ENCODE measurements at places on chromosomes 12 and 14. TPM values are rescaled to one million over a fixed set of nuclear protein-coding genes. Genes with fewer than 3 reads are reported as not detected.

Gene TAS2R7
- not detected for total RNA-seq

- no peak overlapping the region for H3K27ac ChIP-seq
- H3K4me1 ChIP-seq = peaks cover 5% of the 10 kb centered on the region
- no peak for DNase-seq
These were observed 30.7 kb downstream of the DGLUCY start for GRCh38 chr14:91144425-91145145.

Gene E2F7
- 32.7 TPM for total RNA-seq

Gene MMP17
- 2.3 TPM for total RNA-seq

Gene GYS2
- total RNA-seq = 0.05 TPM

DNA sequence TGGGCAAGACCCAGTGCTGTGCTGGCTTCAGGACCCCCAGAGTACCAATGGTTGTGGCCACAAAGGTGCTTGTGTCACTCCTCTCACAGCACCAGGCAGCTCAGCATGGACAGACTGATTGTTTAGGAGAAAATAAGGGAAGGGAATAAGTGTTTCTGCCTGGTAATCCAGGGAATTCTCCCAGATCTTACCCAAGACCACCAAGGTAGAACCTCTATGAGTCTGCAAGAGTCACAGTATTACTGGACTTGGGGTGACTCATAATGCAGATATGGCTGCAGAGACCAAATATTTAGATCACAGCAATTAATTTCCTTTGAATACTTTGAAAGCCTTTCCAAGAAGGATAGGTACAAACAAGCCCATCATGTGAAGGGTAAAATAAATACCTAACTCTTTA lies 1178.3 kb upstream of the FLRT2 start:
- no peaks in the 10 kb centered on the region for H3K4me1 ChIP-seq
- H3K27ac ChIP-seq = no peak overlapping the region
- no peak overlapping the region for H3K4me3 ChIP-seq
- no peaks in the 10 kb centered on the region for H3K36me3 ChIP-seq
- no peaks in the 10 kb centered on the region for H3K27me3 ChIP-seq

DNA sequence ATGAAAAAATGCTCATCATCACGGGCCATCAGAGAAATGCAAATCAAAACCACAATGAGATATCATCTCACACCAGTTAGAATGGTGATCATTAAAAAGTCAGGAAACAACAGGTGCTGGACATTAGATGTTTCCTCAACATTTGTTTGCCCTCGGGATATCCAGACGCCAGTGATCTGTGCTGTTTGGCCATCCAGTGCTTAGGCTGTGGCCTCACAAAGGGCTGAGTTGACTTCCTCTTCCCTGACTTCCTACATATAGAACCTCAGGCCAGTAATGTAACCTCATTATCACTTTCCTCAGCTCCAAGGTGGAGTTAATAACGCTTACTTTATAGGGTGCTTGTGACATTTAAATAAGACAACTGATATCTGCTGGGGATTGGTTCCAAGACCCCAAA lies 51.8 kb downstream of the SLC15A5 start:
- peak; percentile 87 for DNase-seq
- H3K4me1 ChIP-seq = peaks cover 3% of the 10 kb centered on the region
- no peaks in the 10 kb centered on the region for H3K27me3 ChIP-seq
- H3K36me3 ChIP-seq = no peaks in the 10 kb centered on the region

Gene REM2
- total RNA-seq = not detected

- no peak for DNase-seq
- H3K4me3 ChIP-seq = no peak overlapping the region
- no peaks in the 10 kb centered on the region for H3K36me3 ChIP-seq
These were observed 15.5 kb downstream of the MYH6 start for GRCh38 chr14:23392613-23393012.

DNA sequence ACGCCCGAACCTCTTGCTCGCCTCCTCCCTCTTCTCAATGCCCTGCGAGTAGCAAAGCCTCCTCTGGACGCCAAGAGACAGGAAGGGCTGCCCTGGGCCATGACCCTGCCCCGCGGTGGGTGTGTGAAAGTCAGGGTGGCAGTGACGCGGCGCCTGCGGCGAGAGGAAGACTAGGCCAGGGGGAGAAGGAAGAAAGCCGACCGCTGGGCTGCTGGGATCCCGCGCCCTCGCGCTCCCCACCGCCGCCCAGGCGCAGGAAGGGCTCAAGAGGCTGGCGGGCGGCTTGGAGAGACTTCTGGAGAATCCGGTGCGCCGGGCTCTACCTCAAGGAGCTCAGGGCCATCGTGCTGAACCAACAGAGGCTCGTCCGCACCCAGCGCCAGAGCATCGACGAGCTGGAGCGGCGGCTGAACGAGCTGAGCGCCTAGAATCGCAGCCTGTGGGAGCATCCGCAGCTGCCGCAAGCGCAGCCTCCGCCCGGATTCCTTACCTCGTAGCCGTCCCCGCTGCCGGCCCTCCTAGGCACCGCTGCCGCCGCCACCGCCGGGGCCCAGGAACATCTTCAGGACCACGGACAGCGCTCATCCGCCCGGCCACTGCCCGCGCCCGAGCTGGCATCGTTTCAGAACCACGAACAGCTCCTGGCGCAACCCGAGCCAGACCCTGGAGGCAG lies 105.0 kb upstream of the PRB2 start:
- no peaks in the 10 kb centered on the region for H3K27me3 ChIP-seq
- H3K4me1 ChIP-seq = no peaks in the 10 kb centered on the region
- peak; percentile 46 for DNase-seq

- no peaks in the 10 kb centered on the region for H3K36me3 ChIP-seq
- no peak overlapping the region for H3K4me3 ChIP-seq
- no peaks in the 10 kb centered on the region for H3K27me3 ChIP-seq
- H3K4me1 ChIP-seq = peaks cover 16% of the 10 kb centered on the region
- DNase-seq = no peak
These were observed 18.7 kb upstream of the MLEC start for GRCh38 chr12:120668091-120668867.

- no peaks in the 10 kb centered on the region for H3K4me1 ChIP-seq
- H3K36me3 ChIP-seq = no peaks in the 10 kb centered on the region
- H3K27me3 ChIP-seq = no peaks in the 10 kb centered on the region
- H3K27ac ChIP-seq = no peak overlapping the region
- no peak for DNase-seq
These were observed 130.8 kb upstream of the RAP1B start for GRCh38 chr12:68479896-68480291.

GRCh38 chr12:57112492-57113294 lies 1.5 kb upstream of the STAT6 start:
- DNase-seq = peak; percentile 100
- no peak overlapping the region for H3K27ac ChIP-seq
- no peaks in the 10 kb centered on the region for H3K36me3 ChIP-seq
- peaks cover 13% of the 10 kb centered on the region for H3K4me1 ChIP-seq

- H3K36me3 ChIP-seq = no peaks in the 10 kb centered on the region
- H3K27ac ChIP-seq = no peak overlapping the region
- H3K27me3 ChIP-seq = no peaks in the 10 kb centered on the region
- no peak for DNase-seq
These were observed 130.9 kb upstream of the PLEKHA5 start for GRCh38 chr12:18998343-18999261.

Gene MYF5
- total RNA-seq = not detected

GRCh38 chr14:75044752-75045151 lies 6.5 kb downstream of the MLH3 start:
- no peak overlapping the region for H3K4me3 ChIP-seq
- no peaks in the 10 kb centered on the region for H3K36me3 ChIP-seq
- peaks cover 36% of the 10 kb centered on the region for H3K4me1 ChIP-seq
- no peak for DNase-seq
- H3K27ac ChIP-seq = no peak overlapping the region
- no peaks in the 10 kb centered on the region for H3K27me3 ChIP-seq

Gene CRACR2A
- 14.3 TPM for total RNA-seq

Gene DIO2
- total RNA-seq = 16.0 TPM

- DNase-seq = no peak
- H3K4me1 ChIP-seq = no peaks in the 10 kb centered on the region
- no peaks in the 10 kb centered on the region for H3K27me3 ChIP-seq
- H3K27ac ChIP-seq = no peak overlapping the region
These were observed 9.1 kb downstream of the CRACR2A start for GRCh38 chr12:3743803-3744202.

DNA sequence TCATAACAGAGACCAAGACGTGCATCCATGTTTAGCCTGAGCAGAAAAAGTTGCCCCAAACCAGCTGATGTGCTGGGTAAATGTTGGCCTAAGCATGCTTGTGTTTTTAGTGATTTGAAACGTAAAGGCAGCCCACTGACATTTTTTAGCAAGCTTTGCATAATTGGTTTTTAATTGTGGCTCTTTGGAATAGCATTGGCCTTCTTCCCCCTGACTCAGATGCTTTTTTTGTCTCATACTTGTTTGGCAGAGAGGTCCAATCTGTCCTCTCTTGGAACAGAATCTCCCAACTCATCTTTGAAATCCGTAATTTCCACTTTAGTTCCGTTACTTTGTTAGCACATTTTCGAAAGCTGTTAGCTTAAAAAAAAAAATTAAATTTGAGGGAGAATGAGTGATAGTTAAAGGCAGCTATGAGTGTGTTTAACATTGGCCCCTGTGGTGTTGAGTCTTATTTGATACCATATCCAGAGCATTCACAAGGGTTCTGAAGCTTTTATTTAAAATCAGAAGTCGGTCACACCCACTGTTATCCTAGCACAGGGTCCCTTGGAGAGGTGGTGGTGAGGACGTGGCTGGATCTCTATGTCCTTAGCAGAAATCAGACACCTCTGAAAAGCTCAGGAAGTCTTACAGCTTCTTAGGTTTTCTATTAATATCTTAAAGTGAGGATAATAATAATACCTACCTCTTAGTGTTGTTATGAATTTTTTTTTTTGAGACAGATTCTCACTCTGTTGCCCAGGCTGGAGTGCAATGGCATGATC lies 15.6 kb downstream of the JDP2 start:
- no peak for DNase-seq
- H3K4me1 ChIP-seq = no peaks in the 10 kb centered on the region
- H3K27ac ChIP-seq = no peak overlapping the region
- H3K4me3 ChIP-seq = no peak overlapping the region
- H3K27me3 ChIP-seq = no peaks in the 10 kb centered on the region

- peaks cover 71% of the 10 kb centered on the region for H3K36me3 ChIP-seq
- H3K27me3 ChIP-seq = no peaks in the 10 kb centered on the region
- DNase-seq = no peak
- H3K27ac ChIP-seq = no peak overlapping the region
- no peak overlapping the region for H3K4me3 ChIP-seq
- no peaks in the 10 kb centered on the region for H3K4me1 ChIP-seq
These were observed 127.7 kb upstream of the RTL1 start for GRCh38 chr14:101031186-101031585.

- H3K27me3 ChIP-seq = no peaks in the 10 kb centered on the region
- DNase-seq = no peak
- H3K27ac ChIP-seq = no peak overlapping the region
- no peaks in the 10 kb centered on the region for H3K36me3 ChIP-seq
- peak overlapping the region; percentile 88 for H3K4me3 ChIP-seq
These were observed 785 bp downstream of the MLEC start for GRCh38 chr12:120687578-120688289.

Gene GLIPR1
- 1.7 TPM for total RNA-seq

- H3K27me3 ChIP-seq = no peaks in the 10 kb centered on the region
- DNase-seq = no peak
- no peak overlapping the region for H3K4me3 ChIP-seq
- no peaks in the 10 kb centered on the region for H3K4me1 ChIP-seq
- H3K27ac ChIP-seq = no peak overlapping the region
These were observed 457.7 kb upstream of the TMPO start for GRCh38 chr12:98057701-98058100.

- H3K36me3 ChIP-seq = no peaks in the 10 kb centered on the region
- peak; percentile 36 for DNase-seq
- H3K27ac ChIP-seq = no peak overlapping the region
- peaks cover 17% of the 10 kb centered on the region for H3K4me1 ChIP-seq
- H3K4me3 ChIP-seq = no peak overlapping the region
These were observed 54.0 kb upstream of the CDKN3 start for GRCh38 chr14:54342806-54343205.

- DNase-seq = no peak
- H3K27ac ChIP-seq = no peak overlapping the region
- no peaks in the 10 kb centered on the region for H3K36me3 ChIP-seq
- H3K27me3 ChIP-seq = no peaks in the 10 kb centered on the region
These were observed 177.8 kb upstream of the EGLN3 start for GRCh38 chr14:34128665-34129064.

GRCh38 chr12:1880876-1881275 lies 37.6 kb downstream of the CACNA2D4 start:
- H3K36me3 ChIP-seq = no peaks in the 10 kb centered on the region
- H3K4me1 ChIP-seq = no peaks in the 10 kb centered on the region
- no peaks in the 10 kb centered on the region for H3K27me3 ChIP-seq
- H3K4me3 ChIP-seq = no peak overlapping the region
- no peak overlapping the region for H3K27ac ChIP-seq
- no peak for DNase-seq

DNA sequence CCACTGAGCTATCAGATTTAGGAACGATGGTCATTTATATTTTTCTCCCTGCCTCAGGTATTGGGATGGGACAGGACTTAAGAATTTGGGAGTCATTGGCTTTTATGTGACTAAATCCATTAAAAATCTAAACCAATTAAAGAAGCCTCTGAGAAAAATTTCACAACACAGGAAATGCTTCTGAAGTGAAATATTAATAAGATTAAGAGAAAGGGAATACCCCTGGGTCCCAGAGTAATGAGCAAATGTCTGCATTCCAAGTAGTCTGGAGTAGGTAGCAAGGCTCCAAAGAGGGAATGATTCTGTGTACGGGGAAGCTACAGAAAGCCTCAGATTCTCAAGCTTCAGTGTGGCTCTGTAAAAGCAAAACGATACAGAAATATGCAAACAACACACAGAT lies 707 bp upstream of the MED6 start:
- H3K4me1 ChIP-seq = peaks cover 4% of the 10 kb centered on the region
- H3K36me3 ChIP-seq = peaks cover 17% of the 10 kb centered on the region
- DNase-seq = no peak
- H3K27me3 ChIP-seq = no peaks in the 10 kb centered on the region

Gene ANKRD33
- not detected for total RNA-seq

DNA sequence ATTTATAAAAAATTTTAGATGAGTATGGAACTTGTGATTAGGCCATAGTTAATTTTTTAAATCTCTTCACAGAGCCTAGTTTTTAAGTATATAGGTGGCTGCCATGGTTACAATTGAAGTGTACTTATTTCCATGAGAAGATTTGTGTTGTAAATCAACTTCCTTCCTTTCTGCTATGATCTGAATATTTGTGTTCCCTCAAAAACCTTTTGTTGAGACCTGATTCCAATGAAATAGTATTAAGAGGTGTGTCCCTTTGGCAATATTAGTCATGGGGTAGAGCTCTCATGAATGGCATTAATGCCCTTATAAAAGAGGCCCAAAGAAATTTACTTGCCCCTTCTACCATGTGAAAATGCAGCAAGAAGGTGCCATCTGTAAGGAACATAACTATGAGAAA lies 28.8 kb downstream of the ETNK1 start:
- H3K27ac ChIP-seq = no peak overlapping the region
- H3K4me3 ChIP-seq = no peak overlapping the region
- peaks cover 15% of the 10 kb centered on the region for H3K4me1 ChIP-seq
- DNase-seq = no peak
- no peaks in the 10 kb centered on the region for H3K27me3 ChIP-seq

GRCh38 chr14:68286667-68287066 lies 467.1 kb downstream of the RAD51B start:
- no peaks in the 10 kb centered on the region for H3K27me3 ChIP-seq
- no peak overlapping the region for H3K4me3 ChIP-seq
- H3K27ac ChIP-seq = no peak overlapping the region
- H3K36me3 ChIP-seq = no peaks in the 10 kb centered on the region
- H3K4me1 ChIP-seq = peaks cover 3% of the 10 kb centered on the region
- no peak for DNase-seq
